ENCODE measurements at places on chromosomes 3 and 15.

GRCh38 chr3:20340324-20340928 is 154.4 kb upstream of the SGO1 start:
- H3K4me1 ChIP-seq: no peaks in the 10 kb centered on the region
- H3K27me3 ChIP-seq: no peaks in the 10 kb centered on the region
- H3K27ac ChIP-seq: no peak overlapping the region
- H3K4me3 ChIP-seq: no peak overlapping the region

GRCh38 chr3:40340541-40341170 is 31.1 kb downstream of the EIF1B start:
- no peaks in the 10 kb centered on the region for H3K27me3 ChIP-seq
- DNase-seq: no peak
- H3K27ac ChIP-seq: no peak overlapping the region
- H3K36me3 ChIP-seq: no peaks in the 10 kb centered on the region
- no peaks in the 10 kb centered on the region for H3K4me1 ChIP-seq

DNA sequence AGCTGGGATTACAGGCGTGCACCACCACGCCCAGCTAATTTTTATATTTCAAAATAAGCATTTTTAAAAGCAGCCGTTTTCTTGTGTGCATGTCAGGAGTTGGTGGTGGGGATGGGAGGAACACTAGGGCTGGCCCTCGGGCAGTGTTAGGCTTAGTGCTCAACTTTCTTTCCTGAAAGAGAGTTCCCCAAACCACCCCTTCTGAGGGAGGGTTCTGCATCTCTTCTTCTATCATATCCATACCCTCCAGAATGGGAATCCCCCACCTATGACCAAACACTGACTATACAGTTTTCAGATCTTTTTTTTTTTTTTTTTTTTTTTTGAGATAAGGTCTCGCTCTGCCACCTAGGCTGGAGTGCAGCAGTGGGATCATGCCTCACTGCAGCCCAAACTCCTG is 12.5 kb downstream of the PFKFB4 start:
- H3K4me3 ChIP-seq: no peak overlapping the region
- H3K36me3 ChIP-seq: no peaks in the 10 kb centered on the region
- H3K27ac ChIP-seq: no peak overlapping the region
- no peaks in the 10 kb centered on the region for H3K27me3 ChIP-seq
- H3K4me1 ChIP-seq: no peaks in the 10 kb centered on the region
- no peak for DNase-seq

DNA sequence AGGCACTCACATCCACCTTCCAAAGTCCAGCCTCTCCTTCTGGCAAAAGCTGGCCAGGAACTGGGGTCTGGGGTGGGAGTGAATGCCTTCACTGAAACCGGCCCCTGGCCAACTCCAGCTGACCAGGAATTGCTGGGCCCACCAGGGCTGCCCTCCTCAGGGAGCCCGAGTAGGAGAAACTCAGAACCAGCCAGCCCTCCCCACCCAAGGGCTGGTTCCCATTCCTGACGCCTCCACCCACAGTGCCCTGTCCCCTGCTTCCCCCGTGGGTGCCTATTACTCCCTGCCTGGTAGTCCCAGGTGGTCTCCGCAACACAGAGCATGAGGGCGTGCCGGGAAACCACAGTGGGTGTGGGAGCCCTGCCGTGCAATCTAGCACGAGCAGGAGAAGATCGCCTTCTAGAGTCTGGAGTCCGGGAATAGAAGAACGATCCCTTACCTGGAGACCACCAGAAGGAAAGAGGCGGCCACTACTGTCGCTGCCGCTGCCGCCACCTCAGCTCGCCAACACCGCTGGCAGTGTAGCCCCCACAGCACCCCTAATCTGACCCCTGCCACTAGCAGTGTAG is 178.8 kb downstream of the POTEB3 start:
- no peak overlapping the region for H3K4me3 ChIP-seq
- H3K27ac ChIP-seq: no peak overlapping the region
- no peaks in the 10 kb centered on the region for H3K27me3 ChIP-seq
- no peaks in the 10 kb centered on the region for H3K36me3 ChIP-seq

DNA sequence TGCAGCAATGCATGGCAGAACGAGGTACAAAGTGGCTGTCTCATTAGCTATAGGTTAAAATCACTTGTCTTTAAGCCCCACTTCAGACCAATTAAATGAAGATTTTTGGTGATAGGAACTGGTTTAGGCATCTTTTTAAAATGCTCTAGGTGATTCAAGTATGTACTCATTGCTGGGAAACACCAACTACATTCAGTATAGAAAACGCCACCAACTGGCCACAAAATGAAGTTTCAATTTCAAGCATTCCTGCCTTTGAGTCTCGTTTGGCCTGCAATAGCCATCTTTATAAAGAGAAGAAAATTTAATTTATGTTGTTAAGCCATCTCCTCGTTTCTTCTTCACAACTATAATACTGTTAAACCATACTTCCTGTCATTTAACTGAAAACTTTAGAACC is 587.9 kb downstream of the GBE1 start:
- no peak overlapping the region for H3K27ac ChIP-seq
- H3K4me1 ChIP-seq: no peaks in the 10 kb centered on the region
- no peak overlapping the region for H3K4me3 ChIP-seq
- no peaks in the 10 kb centered on the region for H3K36me3 ChIP-seq
- no peaks in the 10 kb centered on the region for H3K27me3 ChIP-seq

- H3K27ac ChIP-seq: no peak overlapping the region
- H3K4me1 ChIP-seq: no peaks in the 10 kb centered on the region
- H3K27me3 ChIP-seq: no peaks in the 10 kb centered on the region
- no peaks in the 10 kb centered on the region for H3K36me3 ChIP-seq
- no peak for DNase-seq
These were observed 101.4 kb upstream of the SOX2 start for GRCh38 chr3:181610083-181610972.

GRCh38 chr3:132730891-132731580 is 8.8 kb upstream of the NPHP3 start:
- H3K27ac ChIP-seq: no peak overlapping the region
- no peaks in the 10 kb centered on the region for H3K4me1 ChIP-seq
- no peaks in the 10 kb centered on the region for H3K27me3 ChIP-seq
- H3K36me3 ChIP-seq: no peaks in the 10 kb centered on the region
- H3K4me3 ChIP-seq: no peak overlapping the region
- no peak for DNase-seq
